ENCODE measurements at places on chromosomes 11 and 22.

GRCh38 chr11:128810784-128811514 lies 56.1 kb downstream of the KCNJ1 start:
- no peak for DNase-seq

GRCh38 chr11:39817241-39817640 lies 1642.2 kb downstream of the LRRC4C start:
- DNase-seq = no peak

GRCh38 chr11:67020949-67021348 lies 2.0 kb upstream of the SYT12 start:
- DNase-seq = no peak

DNA sequence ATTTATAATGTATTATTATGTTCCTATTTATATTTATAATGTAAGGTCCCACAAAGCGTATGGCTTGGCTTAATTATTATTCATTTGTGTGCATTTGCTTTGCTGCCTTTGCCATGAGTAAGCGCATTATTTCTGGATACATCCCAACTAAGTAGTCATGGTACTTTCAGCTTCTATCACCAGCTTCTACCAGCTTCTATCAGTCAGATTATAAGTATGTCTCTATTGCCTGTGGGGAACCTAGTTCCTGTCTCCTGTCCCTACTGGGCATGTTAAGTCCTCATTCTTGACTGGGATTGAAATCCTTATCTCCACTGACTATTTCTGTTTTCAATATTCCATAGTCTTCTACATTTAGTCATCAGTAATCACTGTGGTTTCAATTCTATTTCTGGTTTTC lies 33.5 kb upstream of the OR10W1 start:
- DNase-seq = no peak

- DNase-seq = no peak
Observed at GRCh38 chr11:33263549-33263948, 6.4 kb downstream of the HIPK3 start.

Measured in fibroblast of skin of left quadriceps (primary cell).